Activated CD4-positive, alpha-beta memory T cell treated with anti-CD3 and anti-CD28 coated beads for 36 hours (primary cell): ENCODE measurements at places on chromosomes 4 and X. TPM values are rescaled to one million over a fixed set of nuclear protein-coding genes. Genes with fewer than 3 reads are reported as not detected.

CXXC4 gene
- not detected for total RNA-seq

DNA sequence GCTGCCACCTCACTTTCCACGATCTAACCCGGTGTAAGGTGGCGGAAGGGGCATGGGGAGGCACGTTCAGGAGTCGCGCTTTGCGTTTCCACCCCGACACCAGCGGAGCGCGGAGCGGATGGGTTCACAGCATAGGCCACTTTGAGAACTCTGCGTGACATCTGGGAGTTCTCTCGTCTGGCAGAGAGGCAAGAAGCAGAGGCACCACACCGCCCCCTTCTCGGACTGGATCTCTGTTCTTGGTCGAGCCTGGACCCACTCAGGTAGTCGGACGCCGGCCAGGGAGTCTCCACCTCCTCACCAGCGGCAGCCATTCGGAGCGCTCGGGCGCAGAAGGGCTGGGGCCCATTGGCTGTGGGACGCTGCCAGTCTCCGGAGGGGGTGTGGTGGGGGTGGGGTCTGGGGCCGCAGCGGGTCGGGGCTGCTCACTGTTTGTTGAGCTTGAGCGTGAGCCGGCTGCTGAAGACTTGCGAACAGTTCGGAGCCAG is at the start of gene DACH2:
Gene DACH2, plus strand, starts transcription at position 428 of the 488 bp plus-strand sequence.
- peak; percentile 62 for DNase-seq

- no peak for DNase-seq
These were observed 8.5 kb downstream of the OGT start for GRCh38 chrX:71541210-71542022.

- no peak for DNase-seq
These were observed 46.0 kb upstream of the TMPRSS11E start for GRCh38 chr4:68401231-68401630.

DNA sequence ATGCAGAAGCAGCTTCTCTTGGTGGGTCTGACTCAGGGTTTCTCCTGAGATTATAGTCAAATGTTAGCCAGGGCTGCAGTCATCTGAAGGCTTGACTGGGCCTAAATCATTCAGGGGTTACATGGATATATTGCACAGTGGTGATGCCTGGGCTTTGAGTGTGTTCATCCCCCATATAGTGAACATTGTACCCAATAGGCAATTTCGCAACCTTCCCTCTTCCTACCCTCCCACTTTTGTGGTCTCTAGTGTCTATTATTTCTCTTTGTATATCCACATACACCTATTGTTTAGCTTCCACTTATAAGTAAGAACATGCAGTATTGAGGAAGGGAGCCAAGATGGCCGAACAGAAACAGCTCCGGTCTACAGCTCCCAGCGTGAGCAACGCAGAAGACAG is 90.3 kb upstream of the CAMK2D start:
- DNase-seq, result no peak

DNA sequence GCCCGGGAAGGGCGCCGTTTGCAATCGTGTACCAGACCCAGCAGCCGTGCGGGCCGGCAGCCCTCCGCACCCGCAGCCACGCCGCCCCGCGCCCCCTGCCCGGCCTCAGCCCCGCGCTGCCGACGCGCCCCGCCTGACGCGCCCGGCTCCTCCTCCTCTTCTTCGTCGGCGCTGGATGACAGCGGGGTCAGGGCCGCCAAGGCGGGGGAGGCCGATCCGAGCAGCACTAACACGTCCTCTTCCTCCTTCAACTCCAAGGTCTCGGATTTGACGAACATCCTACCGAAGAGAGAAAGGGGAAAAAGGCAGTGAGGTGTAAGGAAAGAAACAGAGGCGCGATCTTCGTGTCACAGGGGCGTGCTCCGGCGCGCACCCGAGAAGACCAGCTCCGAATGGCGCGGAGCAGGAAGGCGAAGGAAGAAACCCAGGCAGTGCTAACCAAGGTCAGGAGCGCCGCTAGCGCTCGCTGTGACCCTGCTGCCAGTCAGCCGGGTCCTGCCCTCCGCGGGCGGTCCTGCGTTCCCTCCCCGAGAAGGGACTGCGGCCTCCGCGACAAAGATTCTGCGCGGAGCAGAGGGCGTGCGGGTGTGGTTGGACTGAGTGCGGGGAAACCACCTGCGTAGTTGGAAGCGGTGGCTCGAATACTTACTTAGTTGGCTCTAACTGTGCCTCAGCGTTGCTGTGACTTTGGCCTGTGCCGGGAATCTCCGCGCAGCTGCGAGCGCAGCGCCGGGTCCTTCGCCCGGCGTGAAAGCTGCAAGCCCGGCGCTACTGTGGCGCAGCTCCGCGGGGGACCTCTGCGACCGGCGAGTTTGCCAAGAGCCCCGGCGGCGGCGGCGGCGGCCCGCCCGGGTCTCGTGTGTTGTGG is 548 bp downstream of the NEUROG2 start:
- peak; percentile 67 for DNase-seq

DNA sequence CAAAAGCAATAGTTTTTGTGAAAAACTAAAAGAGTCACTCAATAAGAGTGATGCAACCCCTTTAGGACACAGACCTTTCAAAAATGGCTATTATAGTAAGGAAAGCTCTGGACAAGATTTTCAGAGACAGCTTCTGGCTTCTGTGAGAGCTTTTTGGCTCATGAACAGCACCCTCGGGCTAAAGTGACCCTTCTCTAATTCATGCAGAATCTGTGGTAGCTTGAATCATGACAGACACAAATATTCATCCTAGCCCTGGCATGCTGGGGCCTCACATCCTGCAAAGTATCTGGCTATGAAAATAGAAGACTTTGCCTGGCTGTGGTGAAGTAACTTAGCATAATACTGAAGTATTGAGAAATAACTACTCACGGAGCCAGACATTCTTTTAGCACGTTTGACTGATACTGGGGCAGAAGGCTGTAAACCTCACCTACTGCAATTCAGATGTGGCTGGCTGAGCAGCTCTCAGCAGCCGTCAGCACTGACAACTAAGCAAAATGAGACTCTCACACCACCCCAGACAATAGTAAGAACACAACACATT is 327.3 kb downstream of the MAPK10 start:
- no peak for DNase-seq
